GM12864 (cell line): ENCODE measurements at places on chromosomes 4 and X.

DNA sequence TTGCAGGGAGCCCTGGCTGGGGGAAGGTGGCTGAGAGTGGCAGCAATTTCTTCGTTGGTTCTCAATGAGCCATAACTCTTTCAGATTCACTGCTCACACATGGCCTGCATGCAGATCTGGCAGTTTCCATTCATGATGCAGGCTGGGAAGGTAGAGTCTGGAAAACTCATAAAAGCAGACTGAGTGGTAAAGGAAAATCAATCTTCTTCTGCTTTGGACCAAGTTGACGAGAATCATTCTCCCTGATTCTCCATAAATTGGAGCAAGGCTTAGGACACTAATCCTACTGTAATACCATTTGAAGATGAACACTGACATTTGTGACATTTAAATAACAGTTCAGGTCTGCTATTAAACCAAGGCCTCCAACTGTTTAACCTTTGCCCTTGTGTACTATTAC is 35.3 kb upstream of the HAND2 start:
- DNase-seq: no peak

DNA sequence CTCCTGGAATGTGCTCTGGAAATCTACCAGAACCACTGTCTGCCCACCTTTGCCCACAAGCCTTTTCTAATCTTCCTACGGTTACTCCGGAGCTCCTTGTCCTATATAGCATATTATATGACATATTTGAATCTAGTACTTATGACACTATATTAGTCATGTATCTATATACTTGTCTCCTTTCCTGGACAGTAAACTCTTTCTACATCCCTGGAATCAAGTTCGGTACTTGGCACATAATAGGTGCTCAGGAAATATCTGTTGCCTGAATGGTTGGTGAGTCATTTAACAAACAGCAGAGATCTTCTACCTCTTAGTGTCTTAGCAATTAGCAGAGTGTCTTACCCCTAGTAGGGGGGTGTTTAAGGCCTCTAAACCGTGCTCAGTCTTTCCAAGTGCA is 123.6 kb downstream of the RELL1 start:
- DNase-seq: no peak

DNA sequence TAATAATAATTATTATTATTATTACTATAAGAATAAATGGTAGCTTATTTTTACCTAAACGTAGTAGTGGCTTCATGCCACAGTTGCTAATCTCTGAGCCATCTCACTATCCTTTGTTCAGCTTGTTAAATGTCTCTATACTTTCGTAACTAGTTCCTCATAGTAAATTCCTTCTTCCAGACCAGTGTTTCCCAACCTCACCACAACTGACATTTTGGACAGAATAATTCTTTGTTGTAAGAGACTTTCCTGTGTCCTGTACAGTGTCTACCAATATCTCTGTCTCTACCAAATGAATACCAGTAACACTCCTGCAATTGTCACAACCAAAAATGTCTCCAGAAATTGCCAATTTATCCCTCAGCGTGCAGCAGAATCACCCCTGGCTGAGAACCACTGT is 1040.9 kb downstream of the DMD start:
- no peak for DNase-seq

DNA sequence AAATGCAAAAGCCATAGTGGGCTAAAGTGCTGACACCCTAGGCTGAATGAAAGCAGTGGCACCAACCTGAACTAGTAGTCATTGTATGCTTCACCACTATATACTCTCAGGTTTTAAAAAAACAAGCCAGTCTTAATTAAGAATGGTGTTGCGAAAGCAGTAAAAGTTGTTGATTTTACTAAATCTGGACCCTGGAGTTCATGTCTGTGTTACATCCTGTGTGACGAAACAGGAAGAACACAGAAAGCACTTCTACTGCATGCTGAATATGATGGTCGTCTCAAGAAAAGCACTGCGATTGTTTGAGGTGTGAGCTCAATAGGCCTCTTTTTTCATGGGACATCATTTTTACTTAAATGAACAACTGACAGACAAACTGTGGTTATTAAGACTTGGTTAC is 24.2 kb upstream of the GDPD2 start:
- no peak for DNase-seq

DNA sequence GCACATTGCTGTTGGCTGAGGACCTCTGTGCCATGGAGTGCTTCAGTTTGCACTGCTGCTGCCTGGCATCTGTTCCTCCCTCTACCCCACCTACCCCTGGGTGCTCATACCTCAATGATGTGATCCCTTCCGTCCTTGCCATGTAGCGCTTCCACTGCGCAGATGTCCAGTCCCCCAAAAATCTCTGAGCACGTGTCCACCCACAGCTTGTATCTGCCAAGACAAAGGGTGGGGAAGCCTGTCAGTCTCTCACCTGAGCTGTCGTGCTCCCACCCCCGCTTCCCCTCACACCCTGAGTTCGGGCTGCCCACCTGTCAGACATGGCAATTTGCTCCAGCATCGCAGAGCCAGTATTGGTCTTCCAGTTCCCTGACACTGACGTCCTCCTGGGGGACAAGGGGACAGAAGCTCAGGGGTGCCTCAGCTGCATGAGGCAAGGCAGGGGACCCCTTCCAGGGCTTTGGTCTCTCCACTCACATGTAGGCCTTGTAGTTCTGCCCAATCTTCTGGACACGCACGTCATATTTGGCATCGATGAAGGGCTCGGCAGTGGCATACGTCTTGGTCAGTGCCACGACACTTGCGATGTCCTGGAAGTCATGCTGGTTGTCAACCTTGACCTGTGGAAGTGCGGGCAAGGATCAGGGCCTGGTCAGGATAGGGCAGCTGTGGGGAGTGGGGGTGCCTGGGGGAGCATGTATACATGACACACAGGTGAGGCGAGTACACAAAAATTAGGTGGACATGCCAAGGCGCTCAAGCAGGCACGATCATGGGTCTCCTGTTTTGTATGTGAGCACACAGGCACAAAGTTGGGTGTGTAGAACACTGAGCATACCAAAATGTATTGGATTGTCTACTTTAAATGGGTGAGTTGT is 6.0 kb upstream of the TIMP1 start:
- no peak for DNase-seq

- DNase-seq: no peak
Measured at GRCh38 chrX:40866893-40867292, 131.6 kb upstream of the MED14 start.

DNA sequence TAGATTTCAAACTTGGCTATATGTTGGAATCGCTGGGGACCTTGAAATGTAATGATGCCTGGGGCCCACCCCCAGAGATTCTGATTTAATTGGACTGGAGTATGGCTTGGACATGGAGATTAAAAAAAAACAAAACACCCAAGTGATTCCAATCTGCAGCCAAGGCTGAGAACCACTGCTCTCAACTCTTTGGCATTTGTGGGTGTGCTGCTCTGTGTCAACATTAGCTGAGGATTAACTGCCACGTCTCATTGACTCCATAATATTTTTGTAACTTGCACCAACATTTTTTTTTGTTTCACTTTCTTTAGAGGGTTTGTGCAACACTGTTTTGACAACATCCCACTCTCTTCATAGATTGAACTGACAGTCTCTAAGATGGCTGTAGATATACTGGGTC is 41.1 kb upstream of the PDK3 start:
- no peak for DNase-seq

GRCh38 chr4:141810712-141811375 is 174.5 kb downstream of the IL15 start:
- no peak for DNase-seq

DNA sequence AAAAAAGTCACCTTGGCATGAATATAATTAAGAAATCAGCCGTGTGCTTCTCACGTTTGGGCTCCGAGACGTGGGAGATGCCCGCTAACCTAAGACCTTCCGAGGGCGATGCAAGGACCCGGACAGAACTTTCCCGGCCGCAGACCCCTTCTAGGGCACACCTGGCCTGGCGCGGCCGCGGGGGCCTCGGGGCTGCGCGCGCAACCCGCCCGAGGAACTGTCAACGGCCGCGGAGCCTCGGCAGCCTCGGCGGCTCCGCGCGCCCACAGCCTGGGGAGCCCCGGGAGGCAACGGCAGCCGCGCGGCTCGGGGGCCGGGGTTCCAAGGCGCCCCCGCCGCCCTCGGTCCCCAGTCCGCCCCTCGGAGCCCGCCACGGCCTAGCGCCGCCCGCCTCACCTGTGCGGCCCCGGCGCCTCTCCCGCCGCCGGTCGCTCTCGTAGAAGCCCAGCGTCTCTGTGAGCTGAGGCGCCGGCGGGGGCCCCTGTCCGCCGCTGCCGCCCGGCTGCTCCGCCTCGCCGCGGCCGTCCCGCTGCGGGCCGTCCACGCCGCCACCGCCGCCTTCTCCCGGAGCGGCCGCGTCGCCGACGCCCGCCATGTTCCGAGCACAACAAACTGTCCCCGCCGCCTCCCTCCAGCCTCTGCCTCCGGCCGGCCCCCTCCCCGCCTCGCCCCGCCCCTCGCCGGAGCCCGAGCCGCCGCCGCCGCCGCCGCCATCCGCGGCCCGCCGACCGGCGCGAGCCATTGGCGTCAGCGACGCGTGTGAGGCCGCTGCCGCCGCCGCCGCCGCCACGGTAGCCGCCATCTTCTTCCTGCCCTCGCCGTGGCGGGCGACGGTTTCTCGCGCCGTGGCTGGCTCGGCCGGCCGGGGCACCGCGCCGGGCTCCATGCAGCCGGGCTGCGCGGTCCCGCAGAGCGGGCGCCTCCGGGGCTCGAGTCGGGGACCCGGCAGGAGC is at the start of gene TAPT1:
Gene TAPT1 (minus strand): TSS at position 609 of the 953 bp plus-strand sequence. CDS start 14 bp downstream, at position 595.
- no peak for DNase-seq

GRCh38 chr4:41787931-41788330 is 39.4 kb upstream of the PHOX2B start:
- no peak for DNase-seq

DNA sequence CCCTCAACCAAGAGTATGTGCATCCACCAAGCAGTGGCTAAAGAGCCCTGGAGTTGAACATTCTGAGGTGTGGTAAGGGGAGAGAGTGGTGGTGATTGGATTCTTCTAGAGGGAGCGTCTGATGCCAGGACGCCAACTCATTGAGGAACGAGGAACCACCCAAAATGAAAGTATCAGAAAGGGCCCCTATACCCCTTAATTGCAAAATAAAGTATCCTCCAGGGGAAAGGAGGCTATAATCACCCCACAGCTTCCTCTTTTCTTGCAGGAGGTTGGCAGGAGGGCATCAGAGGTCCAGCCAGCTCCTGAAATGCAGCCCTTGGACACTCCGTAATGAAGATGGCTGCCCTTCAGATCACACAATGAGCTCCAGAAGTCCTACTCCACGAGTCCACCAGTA is 5.3 kb upstream of the KIAA1210 start:
- no peak for DNase-seq

DNA sequence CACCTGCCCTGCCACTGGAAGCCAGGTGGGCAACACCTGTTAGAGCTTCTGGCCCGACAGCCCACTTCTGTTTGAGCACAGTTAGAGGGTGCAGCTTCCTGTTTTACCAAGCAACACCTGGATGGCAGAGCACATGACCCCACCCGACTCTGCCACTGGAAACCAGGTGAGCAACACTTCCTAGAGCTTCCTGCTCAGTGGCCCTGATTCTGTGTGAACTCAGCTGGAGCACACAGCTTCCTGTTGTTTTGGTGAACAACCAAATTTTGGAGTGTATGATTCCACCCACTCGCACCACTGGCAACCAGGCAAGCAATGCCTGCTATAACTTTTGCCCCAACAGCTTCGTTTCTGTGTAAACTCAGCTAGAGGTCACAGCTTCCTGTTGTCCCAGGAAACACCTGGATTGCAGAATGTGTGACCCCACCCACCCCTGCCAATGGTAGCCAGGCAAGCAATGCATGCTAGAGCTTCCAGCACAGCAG is 163.8 kb upstream of the KLF8 start:
- DNase-seq: no peak

DNA sequence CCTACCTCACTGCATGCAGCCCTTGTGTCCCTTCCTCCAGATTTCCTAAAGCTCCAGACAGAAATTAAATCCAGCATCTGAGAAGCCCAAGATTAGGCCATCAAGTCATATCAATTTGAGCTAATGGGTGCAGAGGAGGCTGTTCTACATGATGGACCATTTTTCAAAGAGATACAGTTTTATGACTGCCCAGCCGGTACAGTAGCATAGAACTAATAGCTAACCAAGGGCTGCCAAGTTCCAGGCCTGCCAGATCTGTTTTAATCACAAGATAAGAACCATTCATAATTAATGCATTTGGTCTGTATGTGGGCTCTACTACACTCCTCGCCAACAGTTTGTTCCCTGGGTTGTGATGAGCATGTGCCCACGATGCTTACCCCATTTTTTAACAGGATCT is 73.9 kb upstream of the PLAC1 start:
- no peak for DNase-seq

GRCh38 chr4:100933628-100934027 is 413.7 kb downstream of the PPP3CA start:
- DNase-seq: no peak

DNA sequence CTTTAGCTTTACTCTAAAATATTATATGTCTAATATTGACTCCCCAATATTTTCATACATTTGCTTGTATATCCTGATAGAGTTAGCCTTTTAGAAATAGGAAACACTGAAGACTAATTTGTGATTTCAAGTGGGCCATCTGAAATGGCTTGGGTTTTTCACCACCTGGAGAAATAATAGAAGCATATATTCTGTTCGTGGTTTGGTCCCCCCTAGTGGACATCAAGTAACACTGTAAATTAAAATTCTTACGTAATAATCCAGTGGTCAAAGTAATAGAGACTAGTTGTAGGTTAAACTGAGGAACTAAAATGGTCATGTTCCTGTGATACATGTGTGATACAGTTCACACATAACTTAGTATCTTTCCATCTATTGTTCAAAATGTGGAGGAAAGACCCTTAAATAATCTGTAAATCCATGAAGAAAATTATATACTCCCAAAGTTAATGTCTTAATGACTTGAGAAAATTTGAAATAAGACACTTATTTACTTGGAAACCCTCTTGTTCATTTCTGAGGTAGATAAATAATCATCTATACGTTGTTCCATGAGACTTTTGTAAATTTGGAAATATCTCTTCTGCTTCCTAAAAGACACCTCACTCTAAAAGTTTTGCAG is 79.8 kb upstream of the SMARCAD1 start:
- DNase-seq: no peak

- DNase-seq: no peak
Measured at GRCh38 chr4:41106081-41106480, 108.3 kb downstream of the APBB2 start.

GRCh38 chr4:81346719-81347118 is 125.0 kb downstream of the RASGEF1B start:
- DNase-seq: no peak

DNA sequence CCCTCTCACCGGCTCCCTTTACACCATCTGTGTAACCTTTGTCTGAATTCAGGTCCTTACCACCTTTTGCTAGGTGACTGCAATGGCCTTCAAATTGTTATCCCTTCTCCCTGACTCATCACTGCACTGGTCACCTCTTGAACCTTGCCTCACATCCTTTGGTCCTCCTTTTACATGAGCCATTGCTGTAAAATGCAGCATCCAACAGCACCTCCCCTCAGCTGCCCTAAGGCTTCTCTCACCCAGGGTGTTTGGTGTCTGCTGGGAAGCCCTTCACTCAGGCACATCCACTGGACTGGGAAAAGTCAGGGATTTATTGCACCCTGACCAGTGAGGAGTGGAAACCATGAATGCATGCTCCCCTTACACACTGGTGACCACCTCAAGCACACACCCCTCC is 192.5 kb upstream of the GATB start:
- DNase-seq: no peak

GRCh38 chr4:165493359-165493758 is 114.6 kb downstream of the CPE start:
- DNase-seq: no peak

GRCh38 chr4:8071766-8072165 is 86.8 kb downstream of the ABLIM2 start:
- DNase-seq: no peak
